Mucosa of descending colon (tissue), 3 donors: ENCODE measurements at places on chromosomes 2 and 18.

GRCh38 chr18:22183698-22184170 is 14.3 kb downstream of the GATA6 start:
- no peak for DNase-seq

DNA sequence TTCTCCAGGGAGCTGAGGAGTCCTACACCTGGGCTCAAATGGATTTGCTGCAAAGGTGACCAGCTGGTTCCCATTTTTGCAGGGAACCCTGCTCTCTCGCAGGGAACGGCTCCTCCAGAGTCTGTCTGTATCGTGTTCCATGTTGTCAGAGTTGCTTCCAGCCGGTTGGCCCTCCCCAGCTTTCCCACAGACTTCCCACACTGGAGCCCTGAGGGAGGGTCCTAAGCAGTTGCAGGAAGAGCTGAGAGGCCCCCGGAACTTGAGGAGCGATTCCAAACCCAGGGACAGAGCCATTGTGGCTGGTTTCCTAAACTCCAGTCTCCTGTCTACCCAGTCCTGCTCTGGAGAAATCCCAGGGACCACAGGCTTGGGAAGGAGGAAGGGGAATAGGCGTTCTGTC is 121.7 kb upstream of the PPP1CB start:
- no peak for DNase-seq

DNA sequence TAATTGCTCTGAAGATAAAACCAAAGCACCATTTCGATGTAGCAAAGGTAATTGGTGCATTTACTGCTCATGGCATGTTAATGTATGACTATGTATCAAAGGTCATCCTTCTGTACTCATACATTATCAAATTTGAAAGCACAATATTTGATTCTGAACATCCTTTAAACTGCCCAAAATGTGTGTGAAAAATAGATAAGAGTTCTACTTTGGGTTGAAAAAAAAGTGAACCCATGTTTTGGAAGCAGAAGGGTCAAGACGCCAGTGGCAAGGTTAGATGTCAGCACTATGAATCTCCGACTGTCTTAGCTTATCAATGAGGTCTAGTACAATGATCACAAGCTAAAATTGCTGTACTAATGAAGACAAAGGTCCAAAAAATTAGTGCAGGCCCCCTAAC is 83.1 kb downstream of the LNPK start:
- DNase-seq: no peak

DNA sequence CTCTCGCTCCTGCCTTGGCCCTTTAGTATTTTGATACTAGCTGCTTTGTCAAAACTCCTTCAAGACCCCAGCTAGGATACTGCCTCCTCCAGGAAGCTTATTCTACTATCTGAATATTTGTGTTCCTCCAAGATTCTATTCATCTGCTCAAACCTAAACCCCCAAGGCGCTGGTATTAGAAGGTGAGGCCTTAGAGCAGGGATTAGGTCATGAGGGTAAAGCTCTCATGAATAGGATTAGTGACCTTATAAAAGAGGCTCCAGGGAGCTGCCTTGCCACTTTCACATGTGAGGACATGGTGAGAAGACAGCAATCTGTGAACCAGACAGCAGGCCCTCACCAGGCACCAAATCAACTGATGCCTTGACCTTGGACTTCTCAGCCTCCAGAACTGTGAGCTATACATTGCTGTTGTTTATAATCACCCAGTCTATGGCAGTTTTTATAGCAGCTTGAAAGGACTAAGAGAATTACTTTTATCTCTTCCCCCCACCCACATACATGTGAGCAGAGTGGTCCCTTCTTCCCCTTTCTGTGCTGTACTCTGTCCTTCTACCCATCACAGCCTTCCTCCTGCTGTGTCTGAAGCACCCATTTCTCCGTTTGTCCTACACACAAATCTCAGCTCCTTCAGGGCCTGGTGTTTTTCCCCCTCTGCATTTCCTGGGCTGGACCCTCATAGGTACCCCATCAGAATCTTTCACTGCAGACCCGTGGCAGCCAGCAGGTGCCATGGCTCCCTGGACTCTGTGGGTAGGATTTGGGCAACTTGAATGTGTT is 54.5 kb downstream of the HS1BP3 start:
- no peak for DNase-seq

DNA sequence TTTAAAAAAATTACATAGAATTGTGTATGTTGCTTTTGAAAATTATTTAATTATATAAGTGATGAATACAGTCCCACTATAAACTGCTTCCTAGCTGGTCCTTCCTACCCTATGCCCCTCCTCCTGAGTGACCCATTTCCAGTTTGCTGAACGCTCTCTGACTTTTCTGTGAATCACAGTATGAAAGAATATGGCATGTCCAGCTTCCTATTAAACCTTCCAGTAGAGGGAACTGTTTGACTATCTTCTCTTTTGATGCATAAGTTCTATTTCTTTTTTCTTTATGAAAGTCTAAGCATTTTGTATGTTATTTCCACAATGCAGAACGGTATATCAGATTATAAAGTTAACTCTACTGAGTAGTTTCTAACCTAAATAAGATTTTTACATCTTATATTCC is 41.3 kb downstream of the PSMG2 start:
- no peak for DNase-seq

- no peak for DNase-seq
These were observed 305.4 kb downstream of the NCKAP5 start for GRCh38 chr2:133262893-133263292.

DNA sequence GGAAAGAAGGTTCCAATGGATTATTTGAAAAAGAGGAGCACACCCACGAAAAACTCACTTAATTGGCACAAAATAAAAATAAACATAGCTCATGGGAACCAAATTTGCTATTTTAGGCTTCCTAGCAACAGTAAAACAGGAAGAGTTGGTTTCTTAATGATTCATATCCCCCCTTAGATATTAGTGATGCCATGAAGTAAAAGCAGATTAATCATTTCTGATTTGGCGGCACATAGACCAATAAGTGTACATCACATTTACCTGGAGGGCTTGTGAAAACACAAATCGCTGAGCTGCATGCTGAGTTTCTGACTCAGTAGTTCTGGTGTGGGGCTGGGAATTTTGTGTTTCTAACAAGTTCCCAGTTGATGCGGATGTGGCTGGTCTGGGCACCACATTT is 260.4 kb downstream of the SLC4A3 start:
- DNase-seq: no peak

DNA sequence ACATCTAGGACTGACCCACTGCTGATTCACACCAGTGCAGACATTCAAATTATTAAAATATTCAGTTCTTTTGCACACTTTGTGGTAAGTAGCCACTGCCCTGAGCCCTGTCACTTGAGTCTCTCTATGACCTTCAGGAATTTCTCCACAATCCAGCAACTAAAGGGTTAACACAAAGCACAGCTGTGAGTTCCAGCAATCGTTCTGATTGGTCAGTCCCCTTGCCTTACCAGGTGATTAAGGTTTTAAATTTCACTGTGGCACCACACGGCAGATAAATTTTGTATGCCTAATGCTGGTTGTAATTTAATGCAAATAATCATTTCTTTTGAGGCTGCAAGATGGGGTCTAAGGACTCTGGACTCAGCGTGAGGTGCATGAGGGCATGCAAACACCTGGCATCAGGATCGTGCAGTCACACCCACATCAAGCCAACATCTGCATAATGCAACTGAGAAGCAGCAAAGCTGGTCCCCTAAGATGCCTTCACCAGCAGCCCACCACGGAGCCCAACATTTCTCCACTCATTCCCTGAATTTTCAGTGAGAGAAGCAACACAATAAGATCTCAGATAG is 36.6 kb downstream of the SLC14A1 start:
- no peak for DNase-seq

DNA sequence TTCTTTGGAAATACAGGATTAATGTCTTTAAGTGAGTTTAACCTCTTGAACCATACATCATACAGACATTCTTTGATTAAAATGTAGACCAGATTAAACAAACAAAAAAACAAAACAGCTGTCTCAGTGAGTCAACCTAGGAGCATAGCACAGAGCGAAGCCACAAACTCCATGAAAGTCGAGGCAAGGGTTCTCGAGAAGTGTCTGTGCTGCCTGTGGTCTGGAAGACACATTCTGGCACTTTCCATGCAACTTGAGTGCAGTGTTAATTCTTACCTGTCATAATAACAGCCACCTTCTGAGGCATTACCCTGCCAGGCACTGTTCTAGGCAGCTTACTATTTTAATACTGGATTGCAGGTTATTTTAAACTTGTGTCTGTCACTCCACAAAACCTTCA is 435.5 kb upstream of the MMADHC start:
- DNase-seq: no peak

- DNase-seq: no peak
These were observed 1554.4 kb upstream of the LRRTM1 start for GRCh38 chr2:81858998-81859397.

- no peak for DNase-seq
These were observed 256.0 kb downstream of the TNS1 start for GRCh38 chr2:217746808-217747207.

- DNase-seq: no peak
These were observed 53.6 kb downstream of the DPYSL5 start for GRCh38 chr2:26901326-26902183.

DNA sequence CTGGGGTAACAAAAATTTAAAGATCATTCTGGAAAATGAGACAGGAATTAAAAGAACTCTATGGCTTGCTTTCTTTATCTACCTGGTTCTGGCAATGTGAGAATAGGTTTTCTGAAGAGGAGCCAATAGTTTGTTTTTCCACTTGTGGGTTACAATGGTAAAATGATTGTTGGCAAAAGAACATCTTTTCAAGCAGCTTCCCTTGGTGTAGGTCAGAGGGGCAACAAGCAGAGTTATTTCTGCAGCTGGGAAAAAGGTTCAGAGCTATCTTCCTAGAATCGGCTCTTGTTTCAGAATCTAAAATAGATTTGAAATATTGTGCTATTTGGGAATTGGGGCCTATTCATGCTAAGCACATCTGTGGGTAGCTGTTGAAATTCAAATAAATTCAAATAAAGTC is 11.5 kb upstream of the TSPYL6 start:
- no peak for DNase-seq
